Caki2 (cell line): ENCODE measurements at places on chromosomes 13 and 19. TPM values are rescaled to one million over a fixed set of nuclear protein-coding genes. Genes with fewer than 3 reads are reported as not detected.

DNA sequence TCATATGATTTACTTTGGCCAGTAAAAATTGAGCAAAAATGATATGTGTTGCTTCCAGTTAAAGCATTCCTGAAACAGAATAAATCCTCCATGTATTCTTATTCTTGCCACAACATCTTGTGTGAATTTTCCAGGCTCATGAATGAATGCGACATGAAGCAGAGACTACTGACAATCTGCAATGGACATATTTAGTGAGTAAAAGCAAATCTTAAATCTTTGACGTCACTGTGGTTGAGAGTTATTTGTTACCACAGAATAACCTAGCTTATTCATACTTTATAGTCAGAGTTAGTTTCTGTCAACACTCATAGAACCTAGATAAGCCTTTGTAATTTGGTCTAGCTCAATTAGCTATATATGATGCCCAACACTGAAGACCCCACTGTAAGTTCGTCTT lies 1443.1 kb downstream of the PCDH9 start:
- no peak for DNase-seq

DNA sequence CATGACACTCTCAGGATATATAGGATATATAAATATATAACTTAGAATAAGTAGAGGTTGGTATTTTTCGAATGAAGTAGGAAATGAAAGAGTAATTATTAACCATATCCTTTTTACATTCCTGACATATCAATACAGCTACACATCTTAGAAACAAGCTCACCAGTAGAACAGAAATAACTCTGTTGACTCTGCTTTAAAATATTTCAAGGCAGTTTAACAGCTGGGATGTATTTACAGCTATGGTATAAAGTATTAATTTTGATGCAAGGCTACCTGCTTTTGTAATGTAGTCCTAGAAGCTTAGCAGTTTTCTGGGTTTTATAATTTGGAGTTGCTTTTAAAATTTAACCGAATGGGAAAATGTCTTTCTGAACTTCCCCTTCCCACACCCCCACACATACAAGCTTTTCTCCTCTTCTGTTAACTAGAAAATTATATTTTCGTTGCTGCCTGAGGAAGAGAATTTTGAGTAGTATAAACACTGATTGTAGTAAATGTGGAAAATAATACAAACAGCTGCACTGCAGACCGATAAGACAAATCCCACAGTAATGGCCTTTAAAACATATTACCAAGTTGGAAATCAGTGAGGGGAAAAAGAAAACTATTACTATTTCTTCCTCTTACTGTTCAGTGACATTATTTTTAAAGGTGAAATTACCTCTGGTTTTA lies 147.7 kb downstream of the GGACT start:
- peak; percentile 2 for DNase-seq

GRCh38 chr13:32949820-32950219 lies 66.4 kb upstream of the KL start:
- no peak for DNase-seq

DNA sequence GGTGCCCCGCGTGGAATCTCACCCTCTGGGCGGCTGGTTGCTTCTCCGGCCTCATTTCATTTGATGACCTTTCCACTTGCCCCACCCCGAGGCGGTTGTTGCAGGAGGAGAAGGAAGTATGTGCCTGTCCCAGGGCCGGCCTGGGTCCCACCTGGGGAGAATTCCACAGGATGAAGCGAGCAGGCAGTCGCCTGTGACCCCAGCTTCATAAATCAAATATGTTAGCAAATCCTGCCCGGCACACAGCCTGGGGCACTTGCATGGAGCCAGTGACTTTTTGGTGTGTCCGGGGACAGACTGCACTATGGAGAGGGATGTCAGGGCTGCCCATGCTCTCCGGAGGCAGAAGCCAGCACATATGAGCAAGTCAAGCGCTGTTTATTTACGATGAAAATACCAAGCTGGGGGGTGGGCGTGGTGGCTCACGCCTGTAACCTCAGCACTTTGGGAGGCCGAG lies 19.7 kb upstream of the ZBTB7A start:
- no peak for DNase-seq

DNA sequence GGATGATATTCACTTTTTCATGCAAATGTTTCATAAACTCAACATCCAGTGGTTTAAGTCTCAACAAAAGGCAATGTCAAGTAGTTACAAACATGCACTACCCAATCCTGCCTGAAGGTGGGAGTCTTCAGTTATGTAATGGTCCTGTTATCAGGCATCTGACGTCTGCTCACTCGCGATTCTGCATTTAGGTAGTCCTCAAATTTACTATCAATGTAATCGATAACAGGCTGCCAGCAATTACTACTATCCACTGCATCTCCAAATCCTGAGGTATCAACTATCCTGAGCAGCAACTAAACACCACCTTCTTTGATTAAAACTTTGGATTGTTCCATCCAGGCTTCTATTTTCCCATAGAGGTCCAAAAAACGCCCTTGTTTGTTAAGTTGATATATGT lies 51.2 kb downstream of the NLRP12 start:
- DNase-seq: peak; percentile 36

- no peak for DNase-seq
These were observed 4.9 kb upstream of the ZNF90 start for GRCh38 chr19:20072936-20073335.

DNA sequence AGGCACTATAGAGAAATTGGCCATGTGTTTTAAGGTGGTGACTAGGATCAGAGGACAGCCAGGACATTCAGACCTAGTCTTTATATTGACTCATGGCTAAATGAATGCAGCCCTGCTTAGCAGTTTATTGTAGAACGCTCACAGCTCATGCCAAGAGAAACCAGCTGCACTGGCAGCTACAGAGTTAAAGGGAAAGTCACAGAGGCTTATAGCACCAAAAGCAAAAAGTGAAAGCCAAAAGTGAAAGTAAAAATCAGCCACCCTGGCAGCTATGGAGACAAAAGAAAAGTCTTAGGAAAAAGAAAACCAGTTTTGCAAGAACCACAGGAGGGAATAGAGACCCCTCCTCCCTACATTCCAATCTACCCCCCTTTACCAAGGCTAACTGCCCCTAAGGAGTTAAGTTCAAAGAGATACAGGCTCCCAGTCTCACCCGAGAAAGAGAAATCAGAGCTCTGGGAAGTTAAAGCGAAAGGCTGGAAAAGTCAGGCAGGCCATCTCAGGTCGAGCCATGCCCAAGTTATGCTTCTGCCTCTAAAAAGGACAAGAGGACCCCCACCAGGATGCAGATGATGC lies 99.0 kb downstream of the ZNF429 start:
- DNase-seq: peak; percentile 14

KIR2DL1 gene
- not detected in 2 replicates for total RNA-seq
